NCI-H1694 (cell line): ENCODE measurements at places on chromosomes 3 and 15.
A peak's percentile ranks its signal among the peaks of the same experiment; 100 is the strongest.

GRCh38 chr15:43126356-43126755 is 7.0 kb upstream of the TMEM62 start:
- DNase-seq: no peak

- DNase-seq: no peak
Measured at GRCh38 chr3:134792700-134793099, 2.4 kb upstream of the EPHB1 start.

DNA sequence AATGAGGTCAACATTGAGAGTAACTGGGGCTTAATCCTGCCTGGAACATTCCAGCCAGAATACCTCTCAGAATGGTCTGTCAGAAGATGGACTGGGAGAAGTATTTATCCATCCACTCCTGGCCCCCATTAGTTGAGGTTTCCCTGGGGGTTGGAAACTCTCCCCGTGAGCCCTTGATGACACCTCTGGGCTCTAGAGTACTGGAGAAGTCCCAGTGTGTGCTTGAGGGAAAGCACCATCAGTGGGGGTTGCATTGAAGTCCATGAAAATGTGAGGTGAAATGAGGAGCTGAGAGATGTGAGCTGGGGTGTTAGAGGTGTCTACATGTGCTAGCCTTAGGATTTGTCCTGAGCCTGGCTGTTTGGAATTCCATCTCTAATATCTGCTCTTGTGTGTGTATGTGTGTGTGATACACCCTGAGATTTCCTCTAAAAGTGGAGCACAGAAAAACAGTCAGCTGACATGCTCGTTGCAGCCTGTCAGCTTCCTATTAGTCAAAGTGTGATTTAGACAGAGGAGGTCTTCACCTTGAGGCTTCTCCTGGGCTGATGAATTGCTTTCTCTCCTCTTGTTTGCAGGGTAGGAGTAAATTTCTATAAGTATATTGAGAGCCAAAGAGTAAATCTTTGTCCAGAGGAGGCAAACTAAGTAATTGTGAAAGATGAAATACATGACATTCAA is 67.6 kb downstream of the NR1D2 start:
- DNase-seq: no peak

GRCh38 chr3:149016242-149016641 is 24.9 kb downstream of the GYG1 start:
- no peak for DNase-seq

DNA sequence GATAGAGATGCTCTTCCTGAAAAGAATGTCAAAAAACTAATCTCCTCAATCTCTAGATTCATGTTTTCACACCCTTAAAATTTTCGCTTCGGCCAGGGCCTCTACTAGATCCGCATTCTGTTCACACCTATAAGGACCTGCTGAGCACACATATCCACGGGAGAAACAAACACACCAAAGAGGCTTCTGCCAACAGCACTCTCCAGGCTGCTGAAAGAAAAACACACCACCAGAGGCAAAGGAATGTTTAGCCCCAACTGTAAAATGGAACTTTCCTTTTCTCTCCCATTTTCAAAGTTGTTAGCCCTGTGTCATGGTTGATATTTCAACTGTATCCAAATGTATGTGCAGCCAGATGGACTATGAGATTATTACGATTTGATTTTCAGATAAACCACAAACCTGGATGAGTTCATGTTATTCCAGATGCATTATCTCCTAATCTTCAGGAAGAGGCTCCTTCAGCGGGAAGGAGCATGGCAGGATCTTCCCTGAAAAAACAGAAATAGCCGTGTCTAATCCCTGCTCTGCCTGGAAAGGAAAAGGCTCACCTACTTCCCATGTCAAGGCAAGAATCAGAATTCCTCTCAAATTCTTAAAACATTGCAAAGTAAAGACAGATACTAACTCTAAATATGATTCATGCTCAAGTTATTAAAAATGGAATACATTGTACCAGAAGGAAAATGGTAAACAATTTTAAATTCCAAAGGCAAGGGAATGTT is 442.7 kb upstream of the NR2F2 start:
- DNase-seq: no peak

GRCh38 chr3:129020691-129021090 is 19.6 kb downstream of the EFCC1 start:
- DNase-seq: no peak

GRCh38 chr3:46447228-46447985 is 17.3 kb downstream of the LTF start:
- peak; percentile 29 for DNase-seq

- DNase-seq: no peak
Measured at GRCh38 chr3:124283652-124284023, 291.7 kb upstream of the ROPN1 start.

DNA sequence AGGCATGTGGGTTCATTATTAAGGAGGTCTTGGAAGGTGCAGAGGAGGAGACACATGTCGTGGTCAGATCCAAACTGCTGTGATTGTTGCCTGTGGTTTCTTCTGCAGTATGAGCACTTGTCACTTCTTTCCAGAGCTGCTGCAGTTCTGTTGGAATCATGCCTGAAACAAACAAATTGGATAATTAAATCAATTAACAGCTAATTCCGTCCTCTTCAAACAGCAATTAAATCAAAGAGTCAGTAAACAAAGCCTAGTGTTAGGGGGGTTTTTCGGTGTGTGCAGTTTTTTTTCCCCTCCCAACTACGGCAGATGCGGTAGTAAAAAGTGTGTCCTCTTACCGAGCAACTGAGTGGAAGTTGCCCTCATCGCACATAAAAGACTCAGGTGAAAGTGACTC is 542.2 kb downstream of the FOXP1 start:
- DNase-seq: no peak

GRCh38 chr3:110199588-110199943 is 862.2 kb upstream of the DPPA4 start:
- DNase-seq: no peak

GRCh38 chr3:136141891-136142290 is 54.2 kb downstream of the MSL2 start:
- no peak for DNase-seq

DNA sequence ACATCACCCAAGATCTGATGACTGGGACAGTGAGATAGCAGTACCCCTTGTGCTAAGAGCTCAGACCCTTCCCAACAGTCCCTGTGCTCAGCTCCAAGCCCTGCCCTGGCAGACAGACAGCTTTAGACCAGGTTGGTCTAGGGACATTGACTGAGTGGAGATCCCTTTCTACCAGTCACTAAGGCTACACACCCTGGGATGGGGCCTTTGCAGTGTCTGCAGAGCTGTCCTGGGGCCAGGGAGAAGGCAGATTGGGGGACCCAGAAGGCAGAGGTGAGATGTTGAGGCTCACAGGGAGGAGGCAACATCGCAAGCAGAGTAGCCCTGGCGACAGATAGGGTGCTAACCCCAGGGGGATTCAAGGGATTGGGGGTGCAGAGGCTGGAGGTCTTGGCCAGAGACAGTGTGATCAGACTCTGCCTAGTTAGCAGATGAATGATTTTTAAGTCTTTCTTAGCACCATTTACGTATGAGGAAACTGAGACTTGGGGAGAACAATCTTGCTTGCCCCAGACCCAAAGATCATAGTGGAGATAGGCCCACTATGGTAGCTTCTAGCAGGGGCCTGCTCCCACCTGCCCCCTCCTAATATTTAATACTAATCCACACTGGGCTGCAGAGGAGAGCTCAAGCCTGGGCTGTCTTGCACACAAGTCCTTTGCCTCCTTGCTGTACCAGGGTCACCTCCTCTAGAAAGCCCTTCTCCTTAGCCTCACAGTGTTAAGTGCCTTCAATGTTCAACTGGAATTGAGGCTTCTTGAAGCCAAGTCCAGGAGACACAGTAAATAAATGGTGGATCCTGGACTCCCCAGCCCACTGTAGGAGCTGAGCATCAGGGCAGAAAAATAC is 32.6 kb downstream of the HMCES start:
- DNase-seq: no peak

- DNase-seq: no peak
Measured at GRCh38 chr15:31024330-31024729, 32.9 kb upstream of the MTMR10 start.

GRCh38 chr15:32730677-32731654 is 13.2 kb downstream of the GREM1 start:
- DNase-seq: no peak

DNA sequence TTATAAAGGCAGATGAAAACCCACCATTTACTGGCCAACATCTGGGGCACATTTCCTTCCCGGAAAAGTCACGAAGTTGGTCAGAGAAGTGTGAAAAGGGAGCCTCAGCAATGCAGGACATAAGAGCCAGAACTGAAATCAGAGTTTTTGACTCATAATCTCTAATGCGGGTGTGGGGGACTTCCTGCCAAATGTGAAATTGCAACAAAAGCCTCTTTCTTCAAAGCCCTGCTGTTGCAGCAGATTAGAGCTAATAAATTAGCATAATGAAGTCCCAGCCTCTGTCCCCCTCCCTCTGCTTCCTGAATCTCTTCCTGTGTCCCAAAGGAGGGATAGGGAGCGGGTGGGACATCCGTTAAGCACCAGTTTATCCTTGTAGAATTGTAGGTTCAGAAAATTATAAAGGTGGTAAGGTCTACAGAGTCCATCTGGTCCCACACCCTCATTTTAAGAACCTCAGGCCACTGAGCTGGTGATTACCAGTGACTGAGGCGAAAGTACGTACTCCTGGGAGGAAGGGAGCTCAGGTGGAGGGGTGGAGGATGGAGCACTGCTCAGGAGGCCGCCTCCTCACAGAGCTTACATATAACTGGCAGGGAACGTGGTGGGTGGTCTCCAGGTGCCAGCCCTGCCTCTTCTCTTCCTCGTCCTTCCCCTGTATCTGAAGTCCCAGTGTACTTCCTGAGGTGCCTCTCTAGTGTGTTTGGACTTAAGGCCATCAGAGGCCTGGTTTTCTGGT is 35.0 kb downstream of the ST6GAL1 start:
- no peak for DNase-seq

DNA sequence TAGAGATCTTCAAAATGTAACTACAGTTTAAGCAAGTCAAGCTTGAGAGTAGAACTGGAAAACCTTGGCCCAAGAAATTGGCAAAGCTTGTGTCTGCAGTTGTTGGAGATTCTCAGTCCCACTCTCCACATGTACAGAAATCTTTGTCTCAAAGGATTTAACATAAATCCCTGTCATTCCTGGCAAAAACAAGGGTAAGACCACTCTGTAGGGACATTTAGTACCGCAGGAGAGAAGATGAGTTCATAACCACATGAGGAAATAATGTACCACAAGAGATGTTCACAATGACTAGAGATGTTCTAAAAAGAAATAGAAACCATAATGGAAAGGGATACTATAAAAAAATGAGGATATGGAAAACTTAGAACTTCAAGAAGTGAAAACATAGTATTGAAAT is 73.7 kb downstream of the RAB7A start:
- DNase-seq: no peak

GRCh38 chr15:82850731-82851130 is 41.3 kb downstream of the WHAMM start:
- peak; percentile 75 for DNase-seq

- DNase-seq: no peak
Measured at GRCh38 chr15:91855241-91855640, 1.7 kb downstream of the SLCO3A1 start.

GRCh38 chr3:171561596-171562323 is 101.6 kb upstream of the TNIK start:
- DNase-seq: no peak

GRCh38 chr3:110383356-110383755 is 688.3 kb upstream of the NECTIN3 start:
- DNase-seq: no peak

GRCh38 chr3:100141586-100141985 is 27.3 kb upstream of the FILIP1L start:
- no peak for DNase-seq

DNA sequence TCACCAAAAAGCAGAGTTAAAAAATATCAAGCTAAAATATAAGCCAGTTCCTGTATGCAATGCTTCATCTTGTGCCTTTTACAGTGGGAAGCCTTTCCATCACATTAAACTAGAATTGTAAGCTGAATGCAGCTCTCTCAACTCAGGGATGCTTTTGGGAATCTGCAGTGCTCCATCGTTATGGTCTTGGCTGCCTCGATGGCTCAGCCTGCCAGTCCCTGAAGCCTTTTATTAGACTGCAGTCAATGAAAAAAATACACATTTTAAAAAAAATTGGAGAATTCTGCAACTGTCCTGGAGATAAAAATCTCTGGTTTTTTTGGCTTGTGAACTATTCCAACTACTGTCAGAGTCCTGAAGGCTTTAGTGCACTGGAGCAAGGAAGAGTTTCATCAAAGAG is 53.0 kb downstream of the FRMD4B start:
- DNase-seq: no peak

DNA sequence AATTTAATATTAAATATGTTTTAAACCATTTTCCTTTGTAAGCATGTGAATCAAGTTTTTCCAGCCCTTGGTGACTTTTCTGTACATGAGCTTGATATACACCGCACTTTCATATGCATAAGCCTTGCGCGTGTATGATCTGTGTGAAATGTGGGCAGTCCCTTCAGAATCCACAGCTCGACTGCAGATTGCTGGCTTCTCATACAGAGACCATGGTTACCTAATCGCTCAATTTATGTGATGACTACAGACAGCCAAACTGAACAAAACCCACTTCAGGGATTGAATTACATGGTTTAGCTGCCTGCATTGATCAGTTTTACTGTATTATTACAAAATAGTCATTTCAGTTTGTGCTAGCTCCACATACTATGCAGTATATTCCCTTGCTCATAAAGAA is 212.3 kb upstream of the NECTIN3 start:
- DNase-seq: no peak
